ENCODE measurements at places on chromosomes 6 and 20.

DNA sequence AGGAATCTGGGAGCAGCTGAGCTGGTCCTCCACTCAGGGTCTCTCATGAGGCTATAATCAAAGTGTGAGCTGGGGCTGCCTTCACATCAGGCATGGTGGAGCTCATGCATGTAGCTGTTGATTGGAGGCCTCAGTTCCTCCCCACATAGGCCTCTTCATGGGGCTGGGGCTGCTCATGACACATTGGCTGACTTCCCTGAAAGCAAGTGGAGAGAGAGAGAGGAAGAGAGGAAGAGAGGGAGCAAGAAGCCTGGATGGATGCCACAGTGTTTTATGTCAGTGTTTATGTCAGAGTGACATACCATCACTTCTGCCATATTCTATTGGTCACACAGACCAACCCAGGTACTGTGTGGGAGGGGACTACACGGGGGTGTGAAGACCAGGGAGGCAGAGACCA lies 43.8 kb downstream of the EYA2 start:
- DNase-seq, result no peak

GRCh38 chr20:53579581-53580375 lies 13.9 kb downstream of the ZNF217 start:
- DNase-seq, result peak; percentile 80

GRCh38 chr6:104633125-104633524 lies 226.6 kb downstream of the HACE1 start:
- DNase-seq, result peak; percentile 84

DNA sequence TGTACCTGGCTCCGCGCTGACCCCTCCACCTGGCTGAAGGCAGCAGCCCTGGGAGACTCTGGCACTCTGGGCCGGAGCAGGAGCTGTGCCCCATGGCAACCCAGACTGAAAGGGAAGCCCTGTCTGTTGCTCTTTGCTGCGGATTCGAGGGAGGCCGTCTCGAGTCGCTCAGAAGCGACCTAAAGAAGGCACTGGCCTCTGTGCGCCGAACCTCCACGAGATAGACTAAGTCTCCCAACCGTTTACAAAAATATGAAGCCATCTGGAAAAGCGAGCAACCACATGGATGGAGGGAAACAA lies 10.5 kb upstream of the TBX18 start:
- DNase-seq, result no peak

- peak; percentile 17 for DNase-seq
Observed at GRCh38 chr6:106620931-106621672, 8.2 kb downstream of the RTN4IP1 start.

- DNase-seq, result no peak
Observed at GRCh38 chr20:62523473-62524203, 47.8 kb upstream of the GATA5 start.
